ENCODE measurements at places on chromosomes 1 and 21. TPM values are rescaled to one million over a fixed set of nuclear protein-coding genes. Genes with fewer than 3 reads are reported as not detected.

DNA sequence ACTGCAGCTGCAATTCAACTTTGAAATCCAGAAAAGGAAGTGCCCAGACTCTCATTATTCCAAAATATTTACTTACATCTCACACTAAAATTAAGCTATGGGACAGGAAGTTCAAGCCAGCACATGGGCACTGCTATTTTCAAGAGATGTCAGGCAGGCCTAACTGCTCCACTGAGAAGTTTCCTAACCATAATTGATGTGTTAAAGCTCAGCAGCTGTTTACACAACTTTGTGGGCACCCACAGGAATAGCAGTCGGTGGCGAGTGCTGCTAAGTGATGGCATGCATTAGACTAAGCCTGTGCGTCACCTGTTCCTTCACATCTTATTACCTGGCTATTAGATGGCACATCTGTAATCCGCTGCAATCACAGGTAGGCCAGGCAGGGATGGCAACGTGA, 303.3 kb upstream of the DAB1 start:
- DNase-seq = no peak

DNA sequence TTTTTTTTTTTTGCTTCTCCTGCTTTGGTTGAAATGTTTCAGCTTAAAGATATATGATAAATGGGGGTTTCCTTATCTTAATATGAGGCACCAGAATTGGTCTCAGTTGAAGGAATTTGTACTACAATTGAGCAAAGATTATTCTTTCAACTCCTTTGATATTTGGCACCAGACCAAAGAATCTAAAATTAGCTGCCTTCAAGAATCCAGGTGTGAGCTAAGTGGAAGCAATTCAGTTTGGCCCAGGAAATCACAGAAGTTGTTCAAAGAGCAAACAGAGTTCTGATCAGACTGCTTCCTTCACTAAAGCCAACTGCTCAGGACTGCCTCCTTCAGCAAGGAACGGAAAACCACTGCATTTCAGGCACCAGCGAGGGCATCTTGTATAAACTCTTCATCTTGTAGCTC, 68.3 kb upstream of the BCAR3 start:
- DNase-seq = no peak

Gene B3GALT2
- 13.3 TPM for polyA plus RNA-seq

Gene DMRTA2
- polyA plus RNA-seq = 0.12 TPM

GRCh38 chr1:162087111-162087510, 17.6 kb downstream of the NOS1AP start:
- no peak for DNase-seq

GRCh38 chr1:19065526-19066247, 109.2 kb upstream of the IFFO2 start:
- no peak for DNase-seq

DNA sequence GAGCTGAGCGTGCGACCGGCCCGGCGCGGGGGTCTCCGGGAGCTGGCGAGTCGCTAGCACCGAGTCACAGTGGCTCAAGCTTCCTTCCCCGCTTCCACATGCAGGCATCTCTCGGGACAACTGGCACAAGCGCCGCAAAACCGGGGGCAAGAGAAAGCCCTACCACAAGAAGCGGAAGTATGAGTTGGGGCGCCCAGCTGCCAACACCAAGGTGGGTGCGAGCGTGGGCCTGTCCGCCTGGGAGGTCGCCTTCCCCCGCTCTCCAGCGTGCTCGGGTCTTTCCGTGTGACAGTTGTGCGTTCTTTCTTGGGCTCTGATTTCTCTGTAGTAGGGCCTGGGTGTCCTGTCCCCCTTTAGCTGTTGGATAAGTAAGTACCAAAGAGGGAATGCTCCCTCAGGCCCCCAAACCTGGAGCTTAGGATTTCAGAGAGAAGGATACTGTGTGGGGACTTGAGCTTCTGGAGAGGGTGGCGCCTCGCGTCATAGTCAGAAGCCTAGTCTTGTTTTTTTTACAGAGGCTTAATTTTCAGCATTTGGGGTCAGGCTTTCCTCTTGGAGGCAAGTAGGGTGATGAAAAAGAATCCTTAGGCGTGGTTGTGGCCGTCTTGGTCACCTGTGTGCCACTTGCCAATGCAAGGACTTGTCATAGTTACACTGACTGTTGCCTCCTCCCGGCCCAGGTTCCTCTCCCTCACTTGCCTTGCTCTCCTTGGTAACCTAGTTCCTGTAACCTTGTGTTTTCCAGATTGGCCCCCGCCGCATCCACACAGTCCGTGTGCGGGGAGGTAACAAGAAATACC, 790 bp downstream of the RPS8 start:
- no peak for DNase-seq

GRCh38 chr21:33402001-33402979, 923 bp upstream of the IFNGR2 start:
- no peak for DNase-seq

- DNase-seq = no peak
Observed at GRCh38 chr1:107925565-107925964, 39.4 kb downstream of the VAV3 start.

DNA sequence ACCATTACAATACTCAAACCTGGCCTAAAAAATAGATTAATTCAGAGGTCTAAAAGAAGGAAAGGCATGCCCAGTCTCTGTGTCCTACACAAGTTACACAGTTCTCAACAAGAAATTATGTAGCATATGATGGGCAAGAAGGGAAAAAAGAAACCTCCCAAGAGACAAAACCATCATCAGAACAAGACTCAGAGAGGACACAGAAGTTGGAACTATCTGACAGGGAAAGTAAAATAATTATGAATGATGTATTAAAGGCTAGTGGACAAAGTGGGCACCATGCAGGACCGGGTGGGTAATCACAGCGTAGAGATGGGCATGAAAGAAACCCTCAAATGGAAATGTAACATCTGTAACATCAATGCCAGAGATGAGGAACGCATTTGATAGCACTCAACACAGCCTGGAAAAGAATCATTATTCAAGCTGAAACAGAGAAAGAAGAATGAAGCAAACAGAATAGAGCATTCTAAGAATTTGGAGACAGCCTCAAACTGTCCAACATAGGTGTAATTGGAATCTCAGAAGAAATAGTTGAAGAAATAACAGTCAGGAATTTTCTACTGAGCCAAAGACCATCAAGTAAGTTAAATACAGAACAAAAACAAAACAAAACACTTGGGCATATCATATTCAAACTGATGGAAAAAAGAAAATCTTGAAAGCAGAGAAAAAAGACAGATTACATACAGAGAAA, 29.7 kb downstream of the PER3 start:
- no peak for DNase-seq

- no peak for DNase-seq
Observed at GRCh38 chr1:234975122-234975940, 153.3 kb downstream of the TOMM20 start.

Gene FYB2
- polyA plus RNA-seq = not detected

DNA sequence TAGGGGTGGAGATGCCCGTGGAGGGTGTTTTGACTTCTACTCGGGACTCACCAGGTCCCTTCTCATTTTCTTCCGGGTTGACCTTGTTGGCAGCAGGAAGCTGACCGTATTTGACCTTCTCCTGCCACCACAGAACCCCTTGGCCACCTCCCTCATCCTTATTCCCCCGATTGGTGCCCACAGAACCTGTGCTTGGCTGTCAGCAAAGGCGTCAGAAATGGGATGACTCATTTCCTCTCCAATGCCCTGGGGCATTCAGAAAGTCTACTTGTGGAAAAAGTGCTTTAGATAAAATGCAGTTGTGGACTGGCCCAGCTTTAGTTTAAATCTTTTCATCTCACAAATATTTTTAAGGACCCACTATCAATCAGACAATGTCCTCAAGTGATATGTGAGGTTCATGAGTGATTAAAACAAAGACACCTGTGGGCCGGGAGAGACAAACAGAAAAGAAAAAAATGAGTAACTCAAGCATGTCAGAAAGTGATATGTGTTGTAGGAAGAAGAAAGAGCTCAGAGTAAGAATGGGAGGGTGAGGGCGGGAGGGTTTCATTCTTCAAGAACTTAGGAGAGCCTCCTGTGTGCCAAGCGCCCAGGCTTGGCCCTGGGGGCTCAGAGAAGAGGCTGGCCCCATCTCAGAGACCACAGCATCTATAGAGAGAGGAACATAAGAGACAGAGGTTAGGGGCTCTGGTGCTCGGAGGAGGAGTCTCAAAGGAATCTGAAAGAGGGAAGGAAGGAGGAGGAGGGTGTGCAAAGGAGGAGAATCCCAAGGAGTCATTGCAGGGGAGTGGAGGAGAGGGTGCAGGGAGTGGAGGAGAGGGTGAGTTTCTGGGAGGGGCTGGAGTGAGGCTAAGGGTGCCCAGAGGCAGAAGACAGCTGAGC, 221.6 kb upstream of the VAMP3 start:
- DNase-seq = no peak

DNA sequence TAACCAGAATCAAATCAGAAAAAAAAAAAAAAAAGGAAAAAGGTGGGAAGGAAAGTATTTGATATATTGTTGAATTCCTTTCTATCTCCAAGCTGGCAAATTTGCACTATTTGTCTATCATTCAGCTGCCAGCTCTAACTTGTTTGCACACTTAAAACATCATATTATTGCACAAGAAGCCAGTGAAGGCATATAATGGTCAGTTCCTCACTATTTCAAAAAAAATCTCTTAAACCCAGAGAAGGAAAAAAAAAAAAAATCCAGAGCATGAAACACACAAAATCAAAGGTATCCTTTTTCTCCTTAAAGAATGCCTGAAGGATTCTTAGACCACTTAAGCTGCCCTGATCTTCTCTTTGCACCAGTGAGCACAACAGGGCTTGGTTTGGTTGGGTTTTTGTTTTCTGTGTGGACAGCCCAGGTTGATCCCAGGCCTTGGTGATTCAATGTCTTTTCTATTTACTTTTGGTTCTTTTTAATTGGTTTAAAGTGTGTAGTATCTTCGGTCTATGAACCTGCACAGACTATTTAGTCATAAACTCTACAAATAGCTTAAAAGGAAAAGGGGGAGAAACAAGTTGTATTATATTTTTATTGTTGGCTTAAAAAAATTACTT, 40.2 kb downstream of the DUSP10 start:
- no peak for DNase-seq

GRCh38 chr1:180905927-180906326, 6.8 kb upstream of the KIAA1614 start:
- no peak for DNase-seq

- no peak for DNase-seq
Observed at GRCh38 chr1:205879974-205880373, 30.0 kb upstream of the PM20D1 start.

GRCh38 chr1:163315773-163316374, 5.9 kb upstream of the NUF2 start:
- peak; percentile 23 for DNase-seq

- DNase-seq = no peak
Observed at GRCh38 chr1:91397605-91398004, 7.0 kb downstream of the HFM1 start.

DNA sequence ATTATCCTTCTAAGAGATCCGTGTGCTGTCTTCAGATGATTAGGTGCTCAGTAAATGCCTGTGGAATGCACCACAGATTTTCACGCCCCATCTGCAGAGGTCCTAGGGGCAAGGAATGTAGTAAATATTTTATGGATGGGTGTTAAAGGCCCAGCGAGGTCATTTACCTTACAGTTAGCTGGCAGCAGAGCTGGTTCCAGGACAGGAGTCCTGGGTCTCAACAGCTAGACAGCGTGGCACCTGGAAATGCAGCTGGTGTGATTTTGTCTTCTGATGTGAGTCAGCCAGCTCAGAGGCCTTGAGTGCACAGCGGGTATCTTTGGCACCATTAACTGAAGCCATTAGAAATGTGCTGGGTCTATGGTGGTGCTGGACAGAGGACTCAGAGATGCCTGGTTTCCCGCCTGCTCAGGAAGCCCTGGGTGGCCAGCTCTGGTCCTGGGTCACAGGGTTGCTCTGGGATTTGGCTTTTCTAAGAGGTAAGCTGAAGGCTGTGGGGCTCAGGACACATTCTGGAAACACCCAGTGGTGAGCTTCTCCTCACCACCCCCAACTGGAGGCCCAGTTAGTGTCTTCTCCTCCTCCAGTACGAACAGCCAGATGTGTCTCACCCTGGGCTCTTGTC, 65.5 kb downstream of the DDX20 start:
- no peak for DNase-seq

Gene SLC41A1
- 32.8 TPM for polyA plus RNA-seq

DNA sequence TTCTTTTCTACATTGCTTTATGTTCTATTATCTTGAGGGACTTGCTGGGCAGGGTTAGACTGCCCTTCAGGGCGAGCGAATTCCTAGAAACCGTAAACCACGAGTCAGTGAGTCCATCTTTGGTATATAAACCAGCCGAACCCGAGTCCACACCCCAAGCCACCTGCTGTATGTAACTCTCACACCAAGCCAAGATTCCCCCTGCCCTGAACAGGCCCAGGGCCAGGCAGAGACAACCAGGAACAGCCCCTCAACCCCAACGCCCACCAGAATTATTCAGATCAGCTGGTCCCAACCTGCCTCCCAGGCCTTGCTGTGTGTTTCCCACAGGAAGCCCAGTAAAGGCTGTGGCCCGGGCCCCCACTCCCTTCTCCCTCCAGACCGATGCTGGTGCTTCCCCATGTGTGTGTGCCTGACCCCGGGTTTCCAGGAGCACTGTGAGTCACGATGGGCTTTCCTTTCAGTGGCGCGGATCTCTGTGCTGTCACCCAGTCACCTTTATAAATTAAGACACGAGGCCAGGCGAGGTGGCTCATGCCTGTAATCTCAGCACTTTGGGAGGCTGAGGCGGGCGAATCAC, 17.1 kb downstream of the KIF17 start:
- DNase-seq = no peak

DNA sequence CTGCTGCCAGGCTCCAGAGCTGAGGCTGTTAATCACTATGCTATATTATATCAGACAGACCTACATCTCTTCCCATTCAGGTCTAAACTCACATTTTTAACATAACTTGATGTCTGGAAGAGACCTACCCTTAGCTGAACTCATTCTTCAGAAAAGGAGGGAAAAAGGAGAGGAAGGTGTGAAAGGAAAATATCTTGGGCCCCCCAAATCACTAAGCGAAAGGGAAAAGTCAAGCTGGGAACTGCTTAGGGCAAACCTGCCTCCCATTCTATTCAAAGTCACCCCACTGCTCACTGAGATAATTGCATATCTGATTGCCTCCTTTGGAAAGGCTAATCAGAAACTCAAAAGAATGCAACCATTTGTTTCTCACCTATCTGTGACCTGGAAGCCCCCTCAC, 222.2 kb downstream of the ASTN1 start:
- no peak for DNase-seq

Measured in muscle of arm (tissue), 14 donors.